ENCODE measurements at places on chromosomes 1 and 21.

GRCh38 chr1:229863651-229864545 is 203.1 kb upstream of the GALNT2 start:
- DNase-seq: no peak

GRCh38 chr1:194929357-194929756 is 1678.9 kb downstream of the KCNT2 start:
- DNase-seq: no peak

DNA sequence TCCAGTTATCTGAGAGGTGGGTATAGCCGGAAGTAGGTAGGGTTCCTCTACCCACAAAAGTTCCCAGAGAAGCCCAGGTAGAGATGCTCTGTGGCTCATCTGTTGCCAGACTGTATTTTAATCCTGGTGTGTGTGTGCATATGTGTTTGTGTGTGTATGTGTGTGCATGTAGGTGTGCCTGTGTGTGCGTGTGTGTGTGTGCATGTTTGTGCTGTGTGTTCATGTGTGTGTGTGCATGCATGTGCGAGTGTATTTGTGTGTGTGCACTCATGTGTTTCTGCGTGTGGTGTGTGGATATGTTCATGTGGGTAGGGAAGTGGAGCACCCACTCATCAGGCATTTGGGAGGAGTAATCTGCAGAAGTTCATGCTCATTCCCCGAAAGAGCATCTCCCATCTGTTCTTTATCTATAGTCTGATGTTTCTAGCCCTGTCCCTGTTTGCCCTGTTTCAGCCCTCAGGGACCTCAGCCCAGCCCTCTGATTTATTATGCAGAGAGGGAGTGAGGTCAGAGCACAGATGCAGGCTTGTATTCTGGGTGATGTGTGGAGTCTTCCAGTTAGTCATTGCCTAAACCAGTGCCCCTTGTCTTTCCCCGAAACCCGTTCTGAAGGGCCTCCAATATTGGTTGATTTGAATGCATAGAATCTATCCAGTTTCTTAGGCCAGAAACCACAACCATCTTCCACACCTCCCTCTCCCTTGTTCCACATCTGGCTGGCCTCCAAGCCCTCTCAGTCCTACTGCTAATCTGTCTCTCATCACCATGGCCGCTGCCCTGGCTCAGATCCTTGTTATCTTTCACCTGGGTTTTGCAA is 69.1 kb downstream of the DISC1 start:
- DNase-seq: no peak

DNA sequence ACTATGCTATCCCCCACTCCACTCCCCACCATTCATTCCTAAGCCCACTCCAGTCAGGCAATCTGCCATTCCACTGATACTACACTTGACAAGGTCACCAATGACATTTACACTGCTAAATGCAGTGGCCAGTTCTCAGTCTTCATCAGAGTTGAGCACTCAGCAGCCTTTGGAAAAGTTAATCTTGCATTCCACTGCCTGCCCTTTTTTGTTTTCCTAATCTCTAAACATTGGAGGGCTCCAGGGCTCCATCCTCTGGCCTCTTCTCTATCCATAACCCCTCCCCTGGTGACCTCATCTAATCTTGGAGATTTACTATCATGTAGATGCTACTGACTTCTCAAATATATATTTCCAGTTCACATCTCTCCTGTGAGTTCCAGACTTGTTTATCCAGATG is 70.9 kb upstream of the S1PR1 start:
- DNase-seq: no peak

DNA sequence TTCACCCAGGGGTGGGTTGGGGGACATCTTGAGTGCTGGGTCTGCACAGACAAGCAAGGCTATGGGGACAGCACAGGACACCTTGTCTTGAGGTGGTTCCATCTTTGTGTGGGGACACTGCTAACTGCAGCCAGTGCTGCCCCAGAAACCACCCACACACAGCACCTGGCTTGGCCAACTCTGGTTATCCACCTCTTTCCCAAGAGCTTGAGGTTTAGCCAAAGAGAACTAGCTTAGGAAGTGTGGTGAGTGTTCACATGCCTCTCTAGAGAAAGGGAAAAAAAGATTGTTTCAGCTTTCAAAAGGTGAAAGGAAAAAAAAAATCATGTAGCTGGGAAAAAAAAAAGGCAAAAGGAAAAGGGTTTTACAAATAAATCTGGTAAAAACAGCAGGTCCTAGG is 32.4 kb downstream of the BCAR3 start:
- DNase-seq: no peak
